ENCODE measurements at places on chromosomes 4 and X. TPM values are rescaled to one million over a fixed set of nuclear protein-coding genes. Genes with fewer than 3 reads are reported as not detected.

Gene TIGD4
- 0.36 TPM for total RNA-seq

Gene XPNPEP2
- total RNA-seq, result not detected

Gene IL2RG
- total RNA-seq, result 276 TPM

Gene PLAC8
- total RNA-seq, result 125 TPM

Gene AFM
- total RNA-seq, result not detected

Gene TXK
- total RNA-seq, result 0.79 TPM

Gene SLC6A14
- total RNA-seq, result not detected

Gene TREX2
- 3.3 TPM for total RNA-seq

Gene MTNR1A
- total RNA-seq, result not detected

Gene FOXR2
- total RNA-seq, result not detected

Gene TAPT1
- total RNA-seq, result 76.0 TPM

Gene CDKL2
- 0.27 TPM for total RNA-seq

Gene CENPE
- 2.1 TPM for total RNA-seq

Gene GAGE12F
- total RNA-seq, result not detected

Gene PSAPL1
- not detected for total RNA-seq

Gene ITIH6
- total RNA-seq, result not detected

Gene C4orf36
- not detected for total RNA-seq

Gene FSTL5
- total RNA-seq, result not detected

Gene PABPC4L
- total RNA-seq, result not detected

Gene XAGE2
- not detected for total RNA-seq

Gene PSMD10
- 27.4 TPM for total RNA-seq

Gene TMEM271
- not detected for total RNA-seq

Gene GAGE13
- total RNA-seq, result not detected

Gene ADH7
- total RNA-seq, result not detected

Gene EPHA5
- not detected for total RNA-seq

Gene TCEANC
- 10.0 TPM for total RNA-seq

Gene F11
- total RNA-seq, result not detected

Gene PDE5A
- total RNA-seq, result 1.4 TPM

Gene CAPN6
- total RNA-seq, result not detected

Gene HTT-AS
- not detected for total RNA-seq

Gene CRMP1
- total RNA-seq, result 0.10 TPM

Gene COL4A5
- not detected for total RNA-seq

Gene LUZP4
- not detected for total RNA-seq

Gene IQCM
- not detected for total RNA-seq

Gene PRSS12
- not detected for total RNA-seq

Gene RBM47
- total RNA-seq, result 12.6 TPM

Gene CSAG3
- total RNA-seq, result not detected

Gene UCP1
- not detected for total RNA-seq

Gene CXorf65
- 30.2 TPM for total RNA-seq

Gene MRPL1
- 22.7 TPM for total RNA-seq

Gene SLC7A11
- total RNA-seq, result 0.22 TPM

Gene GNRHR
- total RNA-seq, result not detected

Gene ARHGAP6
- 2.1 TPM for total RNA-seq

Gene DACH2
- total RNA-seq, result not detected

Gene TMEM192
- 13.3 TPM for total RNA-seq

Gene PNMA5
- 0.62 TPM for total RNA-seq

Gene NWD2
- not detected for total RNA-seq

Gene MAGEB1
- total RNA-seq, result not detected

Gene CLDN34
- not detected for total RNA-seq
